GM13976 (cell line): ENCODE measurements at places on chromosomes 2 and 18.

DNA sequence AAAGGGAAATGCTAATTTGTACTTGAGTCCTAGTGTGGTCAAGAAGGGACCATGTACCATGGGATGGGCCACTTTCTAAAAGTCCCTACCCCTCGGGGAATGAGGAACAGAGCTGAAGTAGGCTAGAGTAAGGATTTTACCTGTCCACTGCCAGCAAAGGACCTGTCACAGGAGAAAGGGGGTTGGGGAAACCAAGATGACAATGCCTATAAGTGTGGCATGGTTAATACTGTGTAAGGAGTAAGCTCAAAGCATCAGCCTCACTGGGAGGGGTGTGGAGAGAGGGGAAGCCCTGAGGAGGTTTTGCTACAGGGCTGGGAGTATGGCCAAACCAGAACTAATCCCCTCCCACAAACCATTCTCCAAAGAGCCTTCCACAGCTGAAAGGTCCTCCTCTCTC lies 15.8 kb downstream of the GKN2 start:
- no peak for DNase-seq

- no peak for DNase-seq
Observed at GRCh38 chr2:85439025-85439472, 20.5 kb downstream of the SH2D6 start.

DNA sequence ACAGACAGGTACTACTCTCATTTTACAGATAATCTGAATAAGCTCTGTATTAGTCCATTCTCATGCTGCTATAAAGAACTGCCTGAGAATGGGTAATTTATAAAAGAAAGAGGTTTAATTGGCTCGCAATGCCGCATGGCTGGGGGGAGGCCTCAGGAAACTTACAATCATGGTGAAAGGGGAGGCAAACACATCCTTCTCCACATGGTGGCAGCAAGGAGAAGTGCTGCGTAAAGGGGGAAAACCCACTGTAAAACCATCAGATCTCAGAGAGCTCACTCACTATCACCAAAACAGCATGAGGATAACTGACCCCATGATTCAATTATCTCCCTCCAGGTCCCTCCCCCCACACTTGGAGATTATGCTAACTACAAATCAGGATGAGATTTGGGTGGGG lies 254.4 kb downstream of the KCNE4 start:
- no peak for DNase-seq

- DNase-seq: no peak
Observed at GRCh38 chr2:208360259-208361076, 46.1 kb upstream of the PTH2R start.

- DNase-seq: no peak
Observed at GRCh38 chr2:188664416-188664815, 309.8 kb upstream of the COL3A1 start.

DNA sequence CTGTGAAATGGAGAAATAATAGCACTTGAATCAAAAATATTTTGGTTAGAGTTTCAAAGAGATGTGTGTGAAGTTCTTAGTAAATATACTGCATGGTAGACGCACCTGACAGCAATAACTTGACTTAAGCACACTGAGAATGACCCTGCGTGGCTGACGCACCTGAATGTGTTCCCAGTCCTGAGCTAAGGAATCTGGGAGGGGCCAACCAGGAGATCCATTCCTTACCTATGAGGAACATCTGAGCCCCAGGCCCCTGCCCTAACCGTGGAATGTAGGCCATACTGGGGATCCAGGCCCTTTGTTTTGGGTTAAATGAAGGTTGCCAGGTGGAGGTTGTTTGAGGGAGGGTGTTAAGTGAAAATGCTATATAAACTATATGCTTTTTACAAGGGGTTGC lies 284.4 kb downstream of the RBM43 start:
- no peak for DNase-seq

GRCh38 chr2:102276549-102277201 lies 34.7 kb upstream of the IL1RL1 start:
- no peak for DNase-seq

- peak; percentile 56 for DNase-seq
Observed at GRCh38 chr18:54209471-54210180, 14.8 kb downstream of the MBD2 start.

- peak; percentile 83 for DNase-seq
Observed at GRCh38 chr18:2846636-2847316, at the start of gene EMILIN2. Gene EMILIN2 (plus strand): TSS chr18:2847006. CDS start chr18:2847189, 183 bp downstream.
